ENCODE measurements at places on chromosomes 12 and 14. TPM values are rescaled to one million over a fixed set of nuclear protein-coding genes. Genes with fewer than 3 reads are reported as not detected.

Gene C12orf54
- 1.5 TPM for total RNA-seq

GRCh38 chr12:71688961-71689570 is 3.2 kb downstream of the TMEM19 start:
- DNase-seq: no peak

- no peak for DNase-seq
Observed at GRCh38 chr12:1401891-1402290, 192.5 kb downstream of the FBXL14 start.

DNA sequence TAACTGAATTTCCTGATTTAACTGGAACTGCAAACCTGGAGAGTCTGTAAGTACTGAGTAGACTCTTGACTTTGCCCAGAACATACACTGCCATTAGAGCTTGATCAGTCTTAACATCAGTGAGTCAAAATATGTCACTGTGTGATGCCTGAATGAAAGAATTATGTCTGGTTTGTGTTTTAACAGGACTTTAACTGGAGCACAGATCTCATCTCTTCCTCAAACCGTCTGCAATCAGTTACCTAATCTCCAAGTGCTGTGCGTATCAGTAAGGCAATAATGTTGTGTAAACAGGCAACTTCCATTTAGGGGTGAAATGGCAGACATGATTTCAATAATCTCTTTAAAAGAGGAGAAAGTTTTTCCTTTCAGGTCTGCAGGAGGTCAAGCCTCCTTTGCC is 97.0 kb downstream of the ZFC3H1 start:
- DNase-seq: no peak

GRCh38 chr12:112936264-112936663 is 2.0 kb upstream of the OAS3 start:
- no peak for DNase-seq
